ENCODE measurements at places on chromosomes 1 and 21.
A peak's percentile ranks its signal among the peaks of the same experiment; 100 is the strongest.

DNA sequence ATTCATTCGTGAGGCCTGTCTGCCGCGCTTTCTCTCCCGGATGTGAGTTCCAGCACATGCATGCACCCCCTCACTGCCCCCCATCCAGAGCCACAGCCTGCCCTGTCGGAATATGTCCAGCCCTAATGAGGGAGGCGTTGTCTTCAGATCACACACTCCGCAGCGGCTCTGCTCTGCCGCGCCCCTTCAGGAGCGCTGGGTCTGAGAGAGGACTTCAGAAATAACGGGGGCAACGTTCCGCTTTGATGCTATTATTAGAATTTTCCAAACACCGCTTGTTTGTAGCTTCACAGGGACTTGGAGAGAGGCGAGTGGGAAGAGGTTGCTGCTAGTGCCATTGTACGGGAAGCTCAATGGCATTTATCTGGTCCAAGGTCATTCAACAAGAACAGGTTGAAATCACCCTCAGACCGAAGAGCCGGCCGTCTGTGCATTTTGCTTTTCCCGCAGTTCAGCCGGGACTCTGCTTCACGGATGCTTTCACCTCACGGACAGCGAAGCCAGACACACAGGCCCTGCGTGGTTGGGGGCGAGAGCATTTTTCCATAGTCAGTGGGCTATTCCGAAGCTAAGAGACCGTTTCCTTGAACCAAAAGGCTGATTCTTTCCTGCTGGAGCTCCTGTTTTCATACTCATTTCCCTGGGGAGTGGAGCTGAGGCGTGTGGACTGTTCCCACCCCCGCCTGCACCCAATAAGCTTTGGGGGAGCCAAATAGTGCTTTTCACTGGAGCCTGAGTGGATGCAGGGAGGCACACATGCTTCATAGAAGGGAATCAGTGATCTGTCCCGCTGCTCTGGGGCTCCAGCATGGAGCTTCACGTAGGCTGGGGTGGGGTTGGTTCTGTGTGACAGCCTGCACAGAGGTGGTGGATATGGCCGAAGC, 69.7 kb downstream of the GALNT2 start:
- DNase-seq, result no peak

DNA sequence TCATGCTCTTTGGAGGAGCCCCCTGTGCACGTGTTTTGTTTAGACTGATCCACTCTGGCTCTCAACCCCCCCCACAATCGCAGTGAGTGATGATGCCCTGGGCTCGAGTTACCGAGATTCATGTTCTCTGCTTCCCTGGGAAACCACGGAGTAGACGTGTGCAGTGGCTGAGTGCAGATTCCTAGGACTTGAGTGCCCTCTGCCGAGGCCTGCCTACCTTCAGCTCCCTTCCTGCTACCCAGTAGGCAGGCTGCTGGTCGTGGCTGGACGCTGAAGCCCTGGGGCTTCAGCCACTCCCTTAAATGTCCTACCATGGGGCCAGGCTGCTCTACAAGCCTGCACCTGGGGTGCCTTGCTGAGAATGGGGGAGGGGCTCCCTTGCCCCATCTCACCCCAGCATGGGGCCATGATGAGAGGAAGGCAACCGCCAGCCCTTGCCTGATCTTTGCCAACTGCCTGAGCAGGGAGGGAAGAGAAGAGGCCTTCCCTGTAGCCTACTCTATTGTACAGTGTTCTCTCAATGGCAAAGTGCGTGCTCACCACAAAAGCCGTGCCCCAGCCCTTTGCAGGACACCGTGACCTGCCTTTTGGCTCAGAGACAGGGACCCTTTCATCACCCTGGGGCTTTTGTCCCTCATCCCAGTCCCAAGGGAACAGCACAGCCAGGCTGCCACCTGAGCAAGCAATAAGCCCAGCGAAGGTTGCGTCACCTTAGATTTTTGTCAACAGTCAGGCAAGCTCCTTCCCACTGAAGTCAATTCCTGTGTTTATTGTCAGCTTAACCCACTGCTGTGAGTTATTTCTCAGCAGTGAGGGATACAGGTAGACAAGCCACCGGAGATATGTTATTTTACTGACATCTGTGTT, 4.1 kb upstream of the GRIK3 start:
- DNase-seq, result no peak

- no peak for DNase-seq
These were observed 43.0 kb upstream of the TRABD2B start for GRCh38 chr1:48040154-48040553.

DNA sequence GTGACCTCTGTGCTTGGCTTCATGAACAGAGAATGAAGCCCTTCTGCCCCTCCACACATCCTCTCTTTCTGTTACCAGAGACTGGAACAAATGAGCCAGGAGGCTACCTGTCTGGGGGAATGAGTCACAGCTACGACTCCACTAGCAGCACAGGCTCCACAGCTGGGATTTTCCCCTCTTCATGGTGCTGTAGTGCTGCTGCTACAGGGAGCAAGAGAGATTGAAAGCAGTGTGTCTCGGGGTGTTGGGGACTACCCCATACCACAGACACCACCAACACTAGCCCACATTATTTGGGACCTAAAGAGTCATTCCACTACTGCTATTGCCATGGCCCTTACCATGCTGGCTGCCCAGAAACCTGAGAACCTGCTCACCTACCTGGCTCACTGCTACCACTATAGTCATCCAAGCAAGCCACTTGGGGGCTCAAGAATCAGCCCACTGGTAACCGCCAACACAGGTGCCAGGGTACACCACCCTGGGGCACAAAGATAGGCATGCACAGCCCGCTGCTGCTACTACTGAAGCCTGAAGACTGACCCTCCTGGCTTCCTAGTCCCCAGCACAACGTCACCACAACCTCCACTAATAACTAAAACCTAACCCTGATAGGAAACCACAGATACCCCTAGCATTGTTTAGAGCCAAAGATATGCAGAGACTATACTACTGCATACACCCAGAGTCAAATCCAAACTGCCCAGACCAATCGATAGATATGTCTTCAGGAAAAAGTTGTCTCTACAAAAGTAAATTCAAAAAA, 17.7 kb downstream of the CD1E start:
- no peak for DNase-seq

- DNase-seq, result no peak
These were observed 120.2 kb downstream of the ELAVL4 start for GRCh38 chr1:50228871-50229384.

DNA sequence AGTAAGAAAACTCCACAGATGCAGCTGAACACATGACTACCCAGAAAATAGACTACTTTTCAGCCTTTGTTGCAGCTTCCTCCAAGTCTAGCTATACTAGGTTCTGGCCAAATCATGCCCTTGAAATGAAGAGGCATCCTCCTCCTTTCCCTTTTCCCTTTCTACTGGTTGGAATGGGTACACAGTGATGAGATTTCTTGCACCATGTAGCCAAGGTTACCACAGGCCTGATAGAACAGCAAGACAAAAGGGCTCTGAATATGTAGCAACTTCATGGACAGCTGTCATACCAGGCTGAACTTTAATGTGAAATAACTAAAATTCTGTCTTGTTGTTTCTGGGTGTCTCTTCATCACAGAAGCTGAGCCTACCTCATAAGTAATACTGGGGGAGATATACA, 146.5 kb downstream of the PDE4B start:
- no peak for DNase-seq

DNA sequence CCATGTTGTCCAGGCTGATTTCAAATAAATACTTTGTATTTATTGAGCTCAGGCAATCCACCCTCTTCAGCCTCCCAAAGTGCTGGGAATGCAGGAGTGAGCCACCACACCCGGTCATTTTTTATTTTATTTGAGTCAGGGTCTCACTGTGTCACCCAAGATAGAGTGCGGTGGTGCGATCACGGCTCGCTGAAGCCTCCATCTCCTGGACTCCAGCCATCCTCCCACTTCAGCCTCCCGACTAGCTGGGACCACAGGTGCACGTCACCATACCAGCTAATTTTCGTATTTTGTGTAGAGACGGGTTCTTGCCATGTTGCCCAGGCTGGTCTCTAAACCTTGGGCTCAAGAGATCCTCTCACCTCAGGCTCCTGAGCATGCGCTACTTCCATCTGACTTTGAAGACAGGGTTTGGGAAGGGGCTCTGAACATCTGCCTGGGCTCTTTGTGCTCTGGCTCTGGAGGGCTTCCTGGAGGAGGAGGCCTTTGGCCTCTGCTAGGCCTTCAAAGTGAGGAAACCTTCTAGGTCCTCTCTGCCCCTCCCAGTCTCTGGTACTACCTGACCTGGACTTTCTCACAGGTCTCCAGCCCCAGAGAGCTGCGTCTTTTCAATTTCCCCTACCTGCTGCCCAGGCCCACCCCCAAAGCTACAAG, 5.8 kb downstream of the HSPB7 start:
- no peak for DNase-seq

- no peak for DNase-seq
These were observed 1.0 kb upstream of the CD84 start for GRCh38 chr1:160580221-160580812.

DNA sequence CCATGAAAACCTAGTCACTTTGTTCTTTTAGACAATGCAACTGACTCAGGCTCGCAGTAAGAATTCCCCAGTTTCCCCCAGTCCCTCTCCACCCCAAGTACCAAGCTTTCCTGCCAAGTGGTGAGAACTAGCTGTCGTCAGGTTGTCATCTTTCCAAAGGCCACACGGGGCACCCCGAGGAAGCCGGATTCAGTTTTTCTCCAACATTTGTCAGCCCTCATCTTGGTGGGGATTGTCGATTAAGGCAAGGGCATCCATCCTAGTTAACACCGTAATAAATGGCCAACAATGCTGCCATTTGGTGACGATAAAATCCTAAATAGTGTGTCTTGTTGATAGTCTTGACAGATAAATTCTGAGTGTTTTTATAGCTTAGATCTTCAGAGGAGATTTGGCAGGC, 55.9 kb upstream of the PROX1 start:
- DNase-seq, result no peak

DNA sequence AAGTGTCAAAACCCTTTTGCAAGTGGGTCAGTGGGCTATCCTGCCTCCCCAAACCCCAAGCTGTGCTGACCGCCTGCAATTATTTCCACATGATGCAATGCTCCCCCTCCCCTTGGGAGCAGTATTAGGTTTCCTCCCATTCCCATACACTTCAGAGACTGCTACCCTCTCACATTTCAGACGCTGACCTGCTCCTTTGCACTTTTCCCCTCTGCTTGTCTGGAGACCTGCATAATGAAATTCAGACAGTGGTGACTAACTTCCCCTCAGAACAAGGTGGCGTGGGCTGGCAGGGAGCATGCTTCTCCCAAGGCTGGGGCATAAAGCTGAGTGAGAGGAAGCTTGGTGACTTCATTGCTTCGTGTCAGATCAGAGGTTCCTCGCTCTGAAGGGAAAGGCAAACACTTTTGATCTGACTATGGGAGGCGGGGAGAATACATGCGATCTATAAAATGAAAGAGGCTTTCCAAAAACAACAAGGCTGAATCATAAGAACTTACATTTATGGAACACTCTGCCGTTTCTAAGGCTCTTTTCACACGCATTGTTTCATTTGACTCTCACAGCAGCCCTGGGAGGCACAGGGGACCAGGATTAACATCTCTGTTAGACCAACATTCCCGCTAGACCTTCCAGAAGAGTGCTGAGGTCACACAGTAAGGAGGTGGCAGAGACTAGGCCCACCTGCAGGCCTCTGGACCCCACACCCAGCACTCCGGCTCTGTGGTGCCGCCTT, 27.5 kb upstream of the ROR1 start:
- no peak for DNase-seq

DNA sequence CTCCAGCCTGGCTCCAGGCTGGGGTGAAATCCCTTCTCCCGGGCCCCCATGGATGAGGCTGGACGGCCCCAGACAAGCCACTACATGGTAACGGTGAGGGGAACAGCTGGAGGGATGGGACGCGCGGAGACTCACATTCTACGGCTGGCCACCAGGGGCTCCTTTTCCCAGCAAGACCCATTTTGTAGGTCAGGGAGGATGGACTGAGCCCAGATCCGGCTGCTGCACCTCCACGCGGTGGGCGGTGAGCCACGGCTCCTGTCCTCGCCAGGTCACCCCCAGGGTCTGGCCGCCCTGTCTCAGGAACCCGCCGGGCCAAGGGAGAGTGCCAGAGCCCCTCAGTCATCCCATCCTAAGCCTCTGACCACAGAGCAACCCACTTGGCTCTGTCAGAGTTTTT, 75.0 kb upstream of the ACTRT2 start:
- DNase-seq, result peak; percentile 45

GRCh38 chr1:92708368-92708950, 76.4 kb downstream of the EVI5 start:
- DNase-seq, result no peak

GRCh38 chr1:52365746-52366516, at the start of gene CC2D1B:
Gene CC2D1B (minus strand): TSS chr1:52366205. CDS start chr1:52364620, 1,585 bp downstream.
- DNase-seq, result peak; percentile 94

DNA sequence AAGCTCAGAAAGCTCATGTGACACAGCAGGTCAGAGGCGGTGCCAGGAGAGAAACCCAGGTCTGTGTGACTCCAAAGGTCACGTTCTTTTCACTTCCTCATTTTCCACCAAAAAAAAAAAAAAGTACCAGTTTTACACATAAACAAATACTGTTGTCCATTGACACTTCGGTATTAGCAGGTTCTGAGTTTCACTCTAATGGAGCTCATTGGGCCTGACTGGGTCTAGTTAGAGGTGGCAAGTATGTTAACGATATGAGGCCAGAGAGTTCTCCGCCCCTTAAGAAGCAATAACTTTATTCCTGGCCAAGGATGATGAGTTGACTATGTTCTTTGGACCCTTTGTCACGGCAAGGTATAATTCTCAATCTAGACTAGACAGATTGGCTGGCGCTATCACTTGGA, 30.0 kb upstream of the SDE2 start:
- no peak for DNase-seq

DNA sequence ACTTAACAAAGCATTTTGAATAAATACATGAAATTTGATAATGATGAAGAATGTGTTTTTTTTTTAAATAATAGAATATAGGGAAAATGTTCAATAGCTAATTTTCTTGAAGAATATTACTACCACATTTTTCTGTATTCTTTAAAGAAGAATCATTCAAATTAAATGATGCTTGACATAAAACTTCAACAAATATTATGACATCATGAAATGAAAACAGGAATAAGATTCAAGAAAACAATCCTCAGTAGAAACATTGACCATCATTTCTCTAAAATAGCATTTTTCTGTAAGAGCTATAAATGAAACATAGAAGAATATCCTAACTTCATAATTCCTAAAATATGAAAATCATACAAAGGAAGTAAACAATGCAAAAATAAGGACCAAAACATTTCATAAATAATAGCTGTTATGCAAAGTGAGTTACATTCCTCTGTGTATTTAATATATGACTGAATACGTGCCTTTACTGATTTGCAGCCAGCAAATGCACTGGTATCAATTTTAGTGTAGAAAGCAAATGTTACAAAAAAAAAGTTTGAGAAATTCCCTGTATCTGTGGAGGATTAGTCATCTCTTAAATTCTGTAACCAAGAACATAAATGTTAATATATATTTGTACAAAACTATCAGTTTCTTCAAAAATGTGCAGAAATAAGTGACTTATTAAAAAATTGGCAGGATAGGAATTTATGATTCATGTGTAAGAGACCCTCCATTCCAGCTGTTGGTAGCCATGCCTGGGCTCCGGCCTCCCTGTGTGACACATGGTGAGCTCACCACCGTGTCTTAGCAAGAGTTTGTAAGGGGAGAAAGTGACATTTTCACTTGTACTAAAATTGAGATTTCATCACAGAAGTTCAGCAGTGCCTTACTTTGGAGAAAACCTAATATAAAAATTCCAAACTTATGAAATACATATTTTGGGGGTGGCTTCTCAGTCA, 15.0 kb upstream of the PTPN14 start:
- DNase-seq, result no peak

- DNase-seq, result no peak
These were observed 54.3 kb downstream of the ABL2 start for GRCh38 chr1:179175011-179175841.

GRCh38 chr1:33716976-33717688, 146.7 kb upstream of the HMGB4 start:
- DNase-seq, result no peak
